NCI-H1417 (cell line): ENCODE measurements at places on chromosomes 4 and X.

GRCh38 chrX:106323357-106323756 lies 155.3 kb downstream of the PWWP3B start:
- no peak for DNase-seq

GRCh38 chrX:20248592-20249192 lies 18.0 kb downstream of the RPS6KA3 start:
- DNase-seq, result no peak

DNA sequence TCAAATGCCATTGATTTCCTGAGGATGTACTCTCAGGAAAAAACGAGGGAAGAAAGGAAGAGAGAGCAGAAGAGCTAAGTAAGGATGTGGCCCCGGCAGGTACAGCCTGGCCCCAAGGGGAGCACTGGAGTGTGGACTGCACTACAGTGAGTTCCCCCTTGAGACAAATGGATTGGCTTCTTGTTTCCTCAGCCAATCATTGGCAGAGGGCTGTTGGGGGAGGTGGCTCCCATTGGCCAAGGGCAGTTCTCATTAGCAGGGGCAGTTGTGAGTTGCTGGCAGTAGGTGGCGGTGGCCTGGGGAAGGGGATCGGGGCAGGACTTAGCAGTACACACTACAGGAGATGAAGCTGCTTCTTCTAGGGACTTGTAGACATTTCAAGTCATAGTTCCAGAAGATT lies 24.1 kb upstream of the OCIAD2 start:
- DNase-seq, result no peak

GRCh38 chr4:4289597-4289940 lies 385 bp downstream of the LYAR start:
- no peak for DNase-seq

DNA sequence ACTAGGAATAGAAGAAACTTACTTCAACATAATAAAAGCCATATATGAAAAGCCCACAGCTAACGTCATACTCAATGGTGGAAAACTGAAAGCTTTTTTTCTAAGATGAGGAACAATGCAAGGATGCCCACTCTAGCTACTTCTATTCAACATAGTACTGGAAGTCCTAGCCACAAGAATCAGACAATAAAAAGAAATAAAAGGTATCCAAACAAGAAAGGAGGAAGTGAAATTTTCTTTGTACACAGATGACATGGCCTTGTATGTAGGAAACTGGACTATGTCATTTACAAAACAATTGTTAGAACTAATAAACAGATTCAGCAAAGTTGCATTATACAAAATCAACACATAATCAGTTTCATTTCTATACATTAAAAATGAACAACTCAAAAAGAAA lies 25.5 kb upstream of the NXT2 start:
- no peak for DNase-seq

- DNase-seq, result no peak
Observed at GRCh38 chrX:114800719-114801118, 216.7 kb downstream of the IL13RA2 start.

- no peak for DNase-seq
Observed at GRCh38 chr4:54525602-54526001, 132.2 kb upstream of the KIT start.

GRCh38 chrX:63747331-63747730 lies 37.7 kb downstream of the ARHGEF9 start:
- no peak for DNase-seq

- no peak for DNase-seq
Observed at GRCh38 chr4:100736641-100737451, 219.0 kb upstream of the EMCN start.

DNA sequence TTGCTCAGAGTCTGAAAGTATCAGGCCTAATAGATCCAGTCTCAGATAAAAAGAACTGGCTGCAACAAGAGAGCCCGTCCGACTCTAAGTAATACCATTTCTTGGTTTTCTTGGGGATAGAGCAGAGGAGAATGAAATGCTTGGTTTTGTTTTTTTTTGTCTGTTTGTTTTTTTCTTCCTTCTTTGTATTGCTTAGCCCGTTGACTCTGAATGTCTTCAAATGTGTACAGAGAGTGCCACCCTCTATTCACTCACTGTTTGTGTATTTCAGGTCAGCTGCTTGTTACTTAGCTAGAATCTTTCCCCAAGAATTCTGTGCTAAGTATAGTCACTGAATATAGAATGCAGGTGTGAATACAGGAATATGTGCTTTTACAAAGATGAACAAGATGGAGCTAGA lies 5.7 kb upstream of the TMEM156 start:
- no peak for DNase-seq

DNA sequence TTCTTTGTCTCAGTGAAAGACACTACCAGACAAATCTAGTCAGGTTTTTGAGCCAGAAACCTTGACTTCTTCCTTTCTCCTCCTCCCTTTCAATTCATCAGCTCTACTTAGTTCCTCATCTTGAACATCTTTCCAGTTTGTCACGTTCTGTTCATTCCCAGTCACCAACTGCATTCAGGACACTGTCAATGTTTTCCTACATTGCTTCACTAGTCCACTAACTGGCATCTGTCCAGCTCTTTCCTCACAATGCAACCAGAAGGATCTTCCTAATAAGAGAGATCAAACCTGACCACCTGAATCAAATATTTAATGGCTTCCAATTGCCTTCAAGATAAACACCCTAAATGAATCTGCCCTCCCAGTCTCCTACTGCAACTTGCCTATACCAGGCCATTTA lies 52.5 kb downstream of the SYNPO2 start:
- no peak for DNase-seq

DNA sequence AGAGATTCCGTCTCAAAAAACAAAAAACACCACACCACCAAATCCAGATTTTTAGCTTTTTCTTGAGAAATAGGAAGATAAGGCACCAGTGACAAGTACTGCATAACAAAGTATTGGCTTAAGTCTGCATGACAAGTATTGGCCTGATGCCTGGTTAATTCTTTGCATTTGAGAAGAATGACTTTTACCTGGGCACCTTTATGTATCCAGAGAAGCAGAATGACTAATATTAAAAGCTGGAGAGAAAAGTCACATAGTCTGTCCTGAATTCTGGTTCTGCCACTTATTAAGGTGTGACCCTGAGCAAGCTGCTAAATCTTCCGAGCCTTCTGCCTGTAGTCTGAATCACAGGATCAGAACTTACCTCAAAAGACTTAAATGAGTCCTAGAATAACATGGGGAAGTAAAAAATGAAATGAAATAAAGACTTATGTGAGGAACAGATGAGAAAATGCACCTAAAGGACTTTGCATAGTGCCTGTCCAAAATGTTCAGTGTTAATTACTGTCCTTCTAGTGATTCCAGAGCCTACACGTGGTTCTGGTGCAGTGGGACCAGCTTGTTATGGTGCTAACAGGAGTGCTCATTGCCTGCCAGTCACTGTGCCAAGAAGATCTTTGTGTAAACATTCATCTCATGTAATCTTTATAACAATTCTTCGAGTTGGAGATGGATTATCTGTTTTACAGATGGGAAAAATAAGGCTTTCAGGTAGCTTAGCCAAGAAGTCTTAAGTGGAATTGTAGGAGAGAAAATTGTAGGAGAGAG lies 31.6 kb downstream of the UGDH start:
- no peak for DNase-seq

- DNase-seq, result no peak
Observed at GRCh38 chrX:74519870-74520269, 94.6 kb downstream of the RLIM start.

- no peak for DNase-seq
Observed at GRCh38 chr4:119626420-119626819, 2.2 kb downstream of the PDE5A start.

DNA sequence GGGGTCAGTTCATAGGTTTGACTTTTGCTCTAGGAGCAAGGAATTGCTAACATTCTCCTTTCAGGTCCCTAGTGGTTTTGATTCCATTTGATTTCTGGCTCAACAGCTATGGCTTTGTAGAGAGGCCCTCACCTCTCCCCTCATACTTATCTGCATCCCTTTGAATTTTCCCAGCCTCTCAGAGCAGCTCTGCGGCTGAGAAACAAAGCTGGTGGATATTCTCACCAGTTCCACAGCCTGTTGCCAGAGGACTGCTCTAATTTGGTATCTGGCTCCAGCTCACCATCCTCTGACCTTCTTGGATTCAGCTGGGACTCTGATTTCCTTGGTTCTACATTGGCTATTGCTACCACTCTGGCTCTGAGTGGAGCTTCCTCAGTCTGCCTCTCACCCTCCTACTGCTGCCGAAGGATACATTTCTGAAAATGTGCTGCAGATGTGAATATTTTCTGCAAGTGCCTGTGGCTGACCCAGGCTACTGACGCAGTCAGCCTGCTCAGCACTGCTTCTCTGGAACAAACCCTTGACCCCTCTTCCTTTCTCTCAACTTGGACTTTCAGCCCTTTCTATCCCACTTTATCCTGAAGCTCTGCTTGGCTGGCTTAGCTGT lies 110.9 kb upstream of the ENPEP start:
- no peak for DNase-seq

DNA sequence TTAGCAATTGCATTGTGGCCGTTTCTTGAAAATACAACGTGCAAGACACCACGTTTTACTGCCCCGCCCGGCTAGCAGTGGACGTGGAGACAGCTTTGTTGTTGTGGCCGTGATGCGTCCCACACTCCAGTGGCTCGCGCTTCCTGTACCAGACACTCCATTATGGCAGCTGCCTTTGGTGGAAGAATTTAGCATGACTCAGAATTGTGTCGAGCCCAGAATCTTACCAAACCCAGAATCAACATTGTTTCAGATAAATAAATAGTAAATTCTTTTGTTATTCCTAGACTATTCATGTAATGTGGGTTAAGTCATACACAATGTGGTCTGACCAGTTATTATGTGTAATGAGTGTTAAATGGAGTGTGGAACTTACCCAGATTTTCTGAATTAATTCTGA lies 25.3 kb upstream of the S100P start:
- DNase-seq, result no peak

- DNase-seq, result no peak
Observed at GRCh38 chrX:139949703-139950102, 15.6 kb downstream of the CXorf66 start.

DNA sequence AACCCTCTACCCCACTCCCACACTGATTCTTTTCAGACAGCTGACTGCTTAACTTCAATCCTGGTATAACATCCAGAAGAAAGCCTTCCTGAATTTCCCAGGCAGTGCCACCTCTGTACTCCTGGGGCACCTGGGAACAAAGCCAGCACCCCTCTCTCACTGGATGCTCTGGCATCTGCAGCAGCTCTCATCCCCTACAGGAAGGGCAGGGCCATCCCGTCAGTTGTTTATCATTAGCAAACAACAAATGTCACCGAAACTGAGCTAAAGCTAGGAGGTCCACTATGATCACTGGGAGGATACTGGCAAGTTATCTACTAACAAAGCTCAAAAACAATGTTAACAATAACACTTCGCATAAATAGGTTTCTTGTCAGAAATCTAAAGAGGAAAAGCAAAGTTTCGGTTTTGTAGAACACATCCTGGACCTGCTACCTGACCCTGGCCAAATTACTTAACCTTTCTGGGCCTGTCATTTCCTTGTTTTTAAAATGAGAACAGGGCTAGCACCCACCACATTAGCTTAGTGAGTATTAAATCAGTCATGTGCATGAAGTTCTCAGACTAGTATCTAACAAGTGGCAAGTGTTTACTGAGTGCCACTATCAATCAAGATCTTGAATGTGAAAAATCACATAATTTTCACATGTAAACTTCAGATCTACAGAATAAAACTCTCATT lies 86.6 kb downstream of the NR3C2 start:
- DNase-seq, result no peak

DNA sequence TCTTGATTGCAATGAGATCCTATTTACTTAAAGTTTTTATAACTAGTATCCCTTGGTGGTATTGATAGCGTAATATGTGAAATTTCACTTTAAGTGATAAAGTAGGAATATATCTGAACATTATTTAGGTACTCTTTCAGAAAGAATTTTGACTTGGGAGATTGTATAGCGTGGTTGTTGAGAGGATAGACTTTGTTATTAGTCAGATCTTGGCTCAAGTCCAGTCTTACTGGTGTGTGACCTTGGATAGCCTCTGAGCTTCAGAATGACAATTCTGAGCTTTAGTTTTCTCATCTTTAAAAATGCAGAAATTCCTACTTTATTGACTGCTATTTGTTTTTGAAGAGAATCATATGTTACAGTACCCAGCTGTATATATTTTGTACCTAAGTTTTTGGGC lies 32.6 kb downstream of the DCK start:
- no peak for DNase-seq

GRCh38 chrX:3763111-3763510 lies 49.7 kb upstream of the PRKX start:
- no peak for DNase-seq

DNA sequence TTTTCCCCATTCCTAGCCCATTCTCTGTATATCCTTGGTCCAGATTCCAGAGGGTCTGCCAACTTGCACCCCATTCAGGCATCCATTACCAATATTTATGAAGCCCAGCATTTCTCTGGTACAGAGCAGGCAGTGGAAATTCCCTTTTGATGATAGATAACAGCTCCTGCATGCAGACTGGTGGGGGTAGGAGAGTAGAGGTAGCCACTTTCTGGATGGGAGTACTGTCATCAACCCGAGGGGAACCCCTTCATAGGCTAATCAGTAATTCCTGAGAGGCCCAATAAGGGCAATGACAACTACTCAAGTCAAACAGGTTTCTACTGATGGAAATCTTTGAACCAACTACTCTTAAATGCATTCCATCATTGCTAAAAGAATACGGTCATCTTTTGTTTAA lies 63.7 kb downstream of the COL25A1 start:
- DNase-seq, result no peak

GRCh38 chrX:23670528-23670927 lies 3.2 kb downstream of the PRDX4 start:
- DNase-seq, result no peak

GRCh38 chr4:165027762-165028402 lies 3.9 kb upstream of the TRIM60 start:
- DNase-seq, result no peak

- DNase-seq, result no peak
Observed at GRCh38 chrX:46168254-46168653, 377.0 kb downstream of the ZNF674 start.

- no peak for DNase-seq
Observed at GRCh38 chr4:18840481-18840880, 818.9 kb upstream of the LCORL start.

GRCh38 chrX:109704563-109704962 lies 28.5 kb downstream of the ACSL4 start:
- no peak for DNase-seq

DNA sequence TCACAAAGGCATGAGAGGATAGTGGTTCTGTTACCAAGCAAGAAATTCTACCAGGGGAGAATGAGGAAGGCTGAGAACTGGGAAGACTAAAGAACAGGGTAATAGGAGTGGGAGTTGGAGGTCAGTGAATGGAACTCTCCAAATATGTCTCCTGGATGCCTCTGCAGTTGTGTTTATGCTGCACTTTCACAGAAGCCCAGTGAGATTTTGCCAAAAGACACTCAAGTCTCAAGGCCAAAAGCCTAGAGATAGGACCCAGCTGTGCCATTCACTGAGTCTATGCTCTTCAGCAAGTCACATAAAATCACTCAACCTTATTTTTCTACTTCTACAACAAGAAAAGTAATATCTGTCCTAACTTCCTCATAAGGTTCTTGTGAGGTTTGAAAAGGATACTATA lies 285.4 kb downstream of the UNC5C start:
- DNase-seq, result no peak

GRCh38 chrX:46683048-46683447 lies 75.9 kb downstream of the SLC9A7 start:
- DNase-seq, result no peak
